ENCODE measurements at places on chromosomes 5 and 9.
A peak's percentile ranks its signal among the peaks of the same experiment; 100 is the strongest.

DNA sequence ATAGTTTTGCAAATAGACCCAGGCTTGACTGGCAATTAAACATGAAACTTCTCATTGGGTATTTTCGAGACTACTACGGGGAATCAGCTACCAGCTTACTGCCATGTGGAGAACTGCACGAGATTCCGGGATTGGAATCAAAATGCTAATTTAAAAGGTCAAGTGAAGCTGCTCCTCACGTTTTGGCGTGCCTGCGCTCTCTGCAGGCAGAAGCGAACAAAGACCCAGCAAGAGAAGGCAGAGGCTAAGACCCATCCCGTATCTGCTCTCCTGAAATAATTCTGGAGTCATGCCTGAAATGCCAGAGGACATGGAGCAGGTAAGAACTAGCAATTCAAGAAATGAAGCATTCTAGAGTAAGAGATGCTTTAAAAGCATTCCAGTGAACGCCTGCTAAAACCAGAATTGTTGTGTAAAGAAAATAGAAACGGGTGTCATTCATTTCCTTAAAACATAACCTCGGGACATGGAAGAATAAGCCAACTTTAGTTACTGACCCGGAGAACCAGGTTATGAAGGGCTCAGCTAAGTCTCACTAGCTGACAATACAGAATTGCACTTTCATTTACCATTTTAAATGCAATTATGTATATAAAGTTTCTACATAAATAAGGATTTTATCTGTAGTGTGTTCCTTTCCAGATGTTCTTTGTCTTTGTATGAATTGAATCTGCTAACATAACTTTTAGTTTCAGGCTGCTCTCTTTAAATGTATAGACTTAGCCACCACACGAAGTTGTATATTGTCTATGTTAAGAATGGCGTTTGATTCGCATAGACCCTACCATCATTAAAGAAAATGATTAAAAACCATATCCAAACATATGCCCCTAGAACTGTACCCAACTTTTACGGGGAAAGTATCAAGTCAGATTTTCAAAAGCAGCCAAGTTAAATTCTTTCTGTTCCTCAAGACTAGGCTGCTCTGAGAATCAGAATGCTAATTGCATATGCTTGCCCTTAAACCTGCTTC is 2.0 kb upstream of the MAT2B start:
- no peak for DNase-seq

GRCh38 chr5:179217956-179218942 is 127.0 kb downstream of the ADAMTS2 start:
- no peak for DNase-seq

DNA sequence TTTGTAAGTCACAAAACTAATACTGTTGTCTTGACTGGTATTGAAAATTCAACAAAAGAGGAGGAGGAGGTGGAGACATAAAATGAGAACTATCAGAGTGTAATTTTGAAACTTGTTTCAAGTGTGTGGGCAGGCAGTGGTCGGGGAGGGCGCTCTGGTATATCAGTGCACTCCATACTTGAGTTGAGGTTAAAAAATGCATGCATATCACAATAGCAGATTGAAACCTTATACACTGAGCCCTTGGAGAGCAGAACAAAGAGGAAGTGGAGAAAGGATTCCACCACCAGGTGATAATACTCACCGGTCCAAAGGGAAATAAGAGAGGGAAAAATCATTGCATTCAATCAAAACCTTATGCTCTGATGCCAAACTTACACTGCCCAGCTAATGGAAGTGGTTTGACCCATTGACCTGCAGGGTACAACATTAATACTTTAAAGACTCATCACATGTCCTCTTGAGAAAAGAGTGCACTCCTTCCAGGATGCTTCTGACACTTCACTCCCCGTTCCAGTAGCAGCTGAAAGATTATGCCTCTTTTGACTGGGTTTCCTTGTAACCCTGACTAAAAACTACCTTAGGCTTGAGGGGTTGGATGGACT is 79.5 kb upstream of the FAM169A start:
- DNase-seq = no peak

DNA sequence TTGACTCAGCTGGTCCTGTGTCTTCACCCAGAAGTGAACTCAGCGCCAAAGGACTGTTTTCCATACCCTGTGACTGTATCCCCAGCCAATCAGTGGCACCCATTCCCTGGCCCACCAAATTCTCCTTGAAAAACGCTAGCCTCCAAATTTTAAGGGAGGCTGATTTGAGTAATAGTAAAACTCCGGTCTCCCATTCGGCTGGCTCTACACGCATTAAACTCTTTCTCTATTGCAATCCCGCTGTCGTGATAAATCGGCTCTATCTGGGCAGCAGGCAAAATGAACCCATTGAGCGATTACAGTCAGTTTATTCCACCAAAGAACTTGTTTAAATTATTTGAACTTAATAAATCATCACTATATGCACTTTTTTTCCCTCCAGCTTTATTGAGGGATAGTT is 55.9 kb upstream of the PPP1R26 start:
- DNase-seq = no peak

DNA sequence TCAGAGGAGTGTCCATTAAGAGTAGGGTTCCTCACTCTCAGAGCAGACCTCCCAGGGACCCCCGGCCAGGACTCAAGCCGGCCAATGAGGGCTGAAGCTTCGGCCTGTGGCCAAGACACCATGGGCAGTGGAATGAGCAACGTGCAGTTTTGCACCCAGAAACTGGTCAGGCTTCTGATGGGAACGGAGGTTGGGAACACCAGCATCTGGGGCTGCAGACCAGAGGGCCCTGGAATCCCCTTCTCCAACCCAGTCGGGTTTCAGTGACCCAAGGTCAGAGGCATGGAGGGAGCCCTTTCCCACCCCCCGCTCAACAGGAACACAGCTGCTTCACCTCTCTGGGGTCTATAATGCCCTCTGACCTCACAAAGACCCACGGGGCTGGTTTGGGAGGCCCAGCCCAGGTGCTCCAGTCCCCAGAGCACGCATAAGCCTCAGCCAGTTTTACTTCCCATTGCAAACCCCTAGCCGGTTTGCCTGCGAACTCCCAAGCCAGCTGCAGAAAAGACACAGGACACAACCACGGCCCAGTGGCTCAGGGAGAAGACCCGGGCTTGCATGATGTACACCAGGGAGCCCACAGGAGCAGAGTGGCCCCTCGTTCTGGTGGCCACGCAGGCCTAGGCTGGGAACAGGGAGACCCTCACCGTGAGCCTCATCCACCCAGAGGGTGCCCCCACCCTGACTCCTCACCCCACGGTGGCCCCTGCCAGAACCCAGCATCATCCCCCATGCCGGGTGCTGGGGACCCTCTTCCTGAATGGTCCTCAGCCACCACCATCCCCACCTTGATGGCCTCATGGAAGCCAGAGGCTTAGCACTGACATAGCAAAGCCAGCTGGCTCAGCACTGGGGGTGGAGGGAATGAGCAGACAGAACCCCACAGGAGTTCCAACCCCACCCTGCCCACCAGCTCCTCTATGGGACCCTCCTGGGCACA is 30.6 kb downstream of the VAV2 start:
- no peak for DNase-seq

DNA sequence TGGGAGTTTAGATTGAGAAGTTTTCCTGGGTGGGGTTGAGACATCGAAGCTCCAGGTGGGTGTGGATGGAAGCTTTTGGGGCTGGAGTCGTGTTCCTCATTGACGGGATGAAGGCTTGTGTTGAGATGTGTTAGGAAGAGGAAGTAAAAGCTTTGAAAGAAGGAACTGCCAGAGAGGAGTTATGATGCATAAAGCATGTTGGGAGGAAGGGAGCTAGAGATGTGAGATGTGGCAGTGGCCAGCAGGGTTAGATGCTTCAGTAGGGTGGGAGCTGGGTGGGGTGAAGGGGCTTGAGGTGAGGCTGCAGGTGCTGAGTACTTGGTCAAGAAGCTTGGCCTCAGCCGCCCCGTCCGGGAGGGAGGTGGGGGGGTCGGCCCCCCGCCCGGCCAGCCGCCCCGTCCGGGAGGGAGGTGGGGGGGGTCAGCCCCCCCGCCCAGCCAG is 56.7 kb downstream of the HSPA4 start:
- no peak for DNase-seq

DNA sequence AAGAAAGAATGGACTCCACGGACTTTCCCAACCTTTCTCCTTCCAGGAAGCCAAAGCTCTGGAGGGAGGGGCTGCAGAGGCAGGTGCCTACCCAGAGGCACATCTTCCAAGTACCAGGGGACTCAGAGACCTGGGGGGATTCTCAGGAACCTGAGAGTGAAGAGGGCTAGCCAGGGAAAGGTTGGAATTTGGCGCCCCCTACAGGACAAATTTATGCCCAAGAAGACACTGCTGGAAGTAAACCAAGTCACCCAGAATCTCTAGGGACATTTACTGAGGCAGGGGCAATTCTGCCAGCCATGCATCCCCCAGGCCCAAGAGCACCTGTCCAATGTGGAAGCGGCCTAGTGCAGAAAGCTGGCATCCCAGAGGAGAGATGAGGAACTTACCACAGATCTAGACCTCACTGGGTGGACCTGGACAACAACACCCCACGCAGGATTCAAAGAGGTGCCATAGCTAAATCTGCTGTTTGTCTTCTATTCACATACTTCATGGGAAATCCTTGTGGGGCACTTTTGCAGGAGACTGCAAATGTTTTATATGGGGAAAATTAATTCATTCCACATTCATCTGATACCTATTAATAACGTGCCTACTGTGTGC is 25.9 kb upstream of the IDNK start:
- DNase-seq = peak; percentile 54

- DNase-seq = no peak
Observed at GRCh38 chr9:97993000-97993399, 9.9 kb downstream of the ANP32B start.

- DNase-seq = no peak
Observed at GRCh38 chr5:14920121-14920520, 48.5 kb upstream of the ANKH start.

DNA sequence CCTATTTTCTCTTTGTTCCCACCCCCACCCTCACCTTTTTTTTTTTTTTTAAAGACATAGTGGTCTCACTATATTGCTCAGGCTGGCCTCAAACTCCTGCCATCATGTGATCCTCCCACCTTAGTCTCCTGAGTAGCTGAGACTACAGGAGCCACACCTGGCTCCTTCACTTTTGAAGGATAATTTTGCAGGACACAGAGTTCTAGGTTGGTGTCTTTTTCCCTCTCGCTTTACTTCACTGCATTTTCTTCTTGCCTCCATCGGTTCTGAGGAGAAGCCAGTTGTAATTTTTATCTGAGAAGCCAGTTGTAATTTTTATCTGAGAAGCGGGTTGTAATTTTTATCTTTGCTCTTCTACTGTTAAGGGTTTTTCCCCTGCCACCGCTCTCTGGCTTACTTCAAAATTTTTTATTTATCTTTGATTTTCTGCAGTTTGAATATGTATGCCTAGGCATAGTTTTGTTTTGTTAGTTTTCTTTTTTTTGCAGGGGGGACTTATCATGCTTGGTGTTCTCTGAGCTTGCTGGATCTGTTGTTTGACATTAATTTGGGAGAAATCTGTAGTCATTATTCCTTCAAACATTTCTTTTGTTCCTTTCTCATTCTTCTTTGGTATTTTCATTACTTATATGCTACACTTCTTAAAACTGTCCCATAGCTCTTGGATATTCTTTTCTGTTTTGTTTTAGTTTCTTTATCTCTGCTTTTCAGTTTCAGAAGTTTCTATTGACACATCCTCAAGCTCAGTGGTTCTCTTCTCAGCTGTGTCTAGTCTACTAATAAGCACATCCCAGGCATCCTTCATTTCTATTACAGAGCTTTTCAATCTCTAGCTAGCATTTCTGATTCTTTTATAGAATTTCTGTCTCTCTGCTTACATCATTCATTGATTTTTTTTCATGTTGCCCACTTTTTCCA is 148.2 kb upstream of the CHD1 start:
- no peak for DNase-seq

DNA sequence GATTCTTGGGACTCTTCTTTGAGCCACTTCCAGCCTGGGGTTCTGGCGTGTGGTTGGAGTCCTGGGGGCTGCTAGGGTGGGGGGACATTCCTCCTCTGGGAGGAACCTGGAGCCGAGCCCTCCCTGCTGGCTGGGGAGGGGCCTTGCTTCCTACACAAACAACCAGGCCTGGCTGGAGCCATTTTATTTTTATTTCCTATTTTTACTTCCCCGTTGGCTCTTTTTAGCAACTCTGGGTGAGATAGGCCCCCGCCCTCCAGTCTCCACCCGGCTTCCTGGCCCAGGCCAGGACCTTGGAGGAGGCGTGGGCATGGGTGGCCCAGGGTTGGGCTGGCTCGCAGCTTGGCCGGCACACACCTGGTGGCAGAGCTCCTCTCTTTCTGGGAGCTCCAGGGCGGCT is 15.1 kb downstream of the RXRA start:
- DNase-seq = no peak

DNA sequence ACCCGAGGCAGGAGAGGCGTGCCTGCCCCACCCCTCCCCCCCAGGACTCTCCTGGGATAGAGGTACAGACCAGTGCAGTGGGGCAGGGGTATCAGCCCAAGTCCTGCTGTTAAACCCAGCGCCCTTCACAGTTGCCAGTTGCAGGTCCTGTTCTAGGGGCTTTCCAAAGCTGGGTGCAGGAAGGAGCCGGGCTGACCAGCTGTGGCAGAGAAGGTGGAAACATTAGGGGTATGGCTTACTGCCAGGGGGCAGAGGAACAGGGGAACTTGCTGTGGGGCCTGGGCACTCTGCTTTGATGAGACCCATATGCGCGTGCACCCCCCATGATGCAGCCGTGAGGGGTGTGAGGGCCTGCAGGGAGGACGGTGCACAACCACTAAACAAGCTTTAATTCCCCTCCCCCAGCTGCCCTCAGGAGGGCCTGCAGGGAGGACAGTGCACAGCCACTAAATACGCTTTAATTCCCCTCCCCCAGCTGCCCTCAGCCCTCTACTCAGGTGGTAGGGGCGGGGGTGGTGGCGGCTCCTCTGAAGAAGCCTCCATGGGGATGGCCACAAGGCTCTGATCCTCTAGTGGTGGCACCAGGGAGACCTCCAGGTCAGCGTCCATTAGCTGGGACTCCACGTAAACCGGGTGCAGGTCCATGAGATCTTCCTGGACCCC is 766 bp upstream of the LRRC26 start:
- no peak for DNase-seq

DNA sequence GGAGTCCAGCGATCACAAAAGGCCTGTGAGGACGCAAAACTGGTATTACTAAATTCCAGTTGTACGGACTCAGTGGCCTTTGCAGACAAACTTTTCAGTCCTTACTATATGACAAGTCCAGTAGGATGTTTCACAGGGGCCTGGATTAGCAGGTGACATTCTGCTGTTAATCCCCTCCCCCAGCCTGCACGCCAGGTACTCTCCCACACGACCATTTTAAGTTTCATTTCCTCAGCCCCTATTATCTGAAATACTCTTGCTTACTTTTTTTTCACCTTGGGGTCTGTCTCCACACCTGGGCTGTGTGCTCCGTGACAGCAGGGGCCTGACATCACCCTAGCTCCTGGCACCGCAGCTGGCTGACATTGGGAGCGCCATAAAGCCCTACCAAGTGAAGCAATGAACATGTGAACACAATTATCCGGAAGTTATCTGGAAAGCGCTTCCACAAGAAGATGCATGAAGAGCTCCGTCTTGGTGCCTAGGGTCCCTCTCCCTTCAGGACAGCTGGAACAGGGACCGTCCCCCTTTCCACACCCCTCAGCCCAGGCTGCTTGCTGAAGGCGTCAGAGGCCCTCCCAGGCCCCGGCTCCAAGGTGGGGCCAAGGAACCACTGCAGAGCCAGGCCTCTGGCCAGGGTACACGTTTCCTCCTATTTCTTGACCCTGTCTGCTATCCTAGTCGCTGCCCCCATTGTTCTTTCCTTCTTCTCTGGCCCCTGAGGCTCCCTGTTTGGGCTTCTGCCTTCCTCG is 39.7 kb upstream of the ZNF622 start:
- no peak for DNase-seq

GRCh38 chr9:19160085-19160484 is 32.8 kb upstream of the PLIN2 start:
- DNase-seq = no peak

Data from NCI-H1092 treated with DMSO at 0.1 percent for 48 hours (cell line).